ENCODE measurements at places on chromosomes 11 and 22. TPM values are rescaled to one million over a fixed set of nuclear protein-coding genes. Genes with fewer than 3 reads are reported as not detected.

Gene MAP6
- 15.8 TPM for total RNA-seq

Gene CDC42BPG
- not detected for total RNA-seq

Gene PATE4
- not detected for total RNA-seq

Gene APOL3
- 47.3 TPM for total RNA-seq

Gene PHETA2
- 41.5 TPM for total RNA-seq

Gene KCNE3
- not detected for total RNA-seq

Gene TMEM80
- 1.3 TPM for total RNA-seq

Gene SAA1
- 70.4 TPM for total RNA-seq

DNA sequence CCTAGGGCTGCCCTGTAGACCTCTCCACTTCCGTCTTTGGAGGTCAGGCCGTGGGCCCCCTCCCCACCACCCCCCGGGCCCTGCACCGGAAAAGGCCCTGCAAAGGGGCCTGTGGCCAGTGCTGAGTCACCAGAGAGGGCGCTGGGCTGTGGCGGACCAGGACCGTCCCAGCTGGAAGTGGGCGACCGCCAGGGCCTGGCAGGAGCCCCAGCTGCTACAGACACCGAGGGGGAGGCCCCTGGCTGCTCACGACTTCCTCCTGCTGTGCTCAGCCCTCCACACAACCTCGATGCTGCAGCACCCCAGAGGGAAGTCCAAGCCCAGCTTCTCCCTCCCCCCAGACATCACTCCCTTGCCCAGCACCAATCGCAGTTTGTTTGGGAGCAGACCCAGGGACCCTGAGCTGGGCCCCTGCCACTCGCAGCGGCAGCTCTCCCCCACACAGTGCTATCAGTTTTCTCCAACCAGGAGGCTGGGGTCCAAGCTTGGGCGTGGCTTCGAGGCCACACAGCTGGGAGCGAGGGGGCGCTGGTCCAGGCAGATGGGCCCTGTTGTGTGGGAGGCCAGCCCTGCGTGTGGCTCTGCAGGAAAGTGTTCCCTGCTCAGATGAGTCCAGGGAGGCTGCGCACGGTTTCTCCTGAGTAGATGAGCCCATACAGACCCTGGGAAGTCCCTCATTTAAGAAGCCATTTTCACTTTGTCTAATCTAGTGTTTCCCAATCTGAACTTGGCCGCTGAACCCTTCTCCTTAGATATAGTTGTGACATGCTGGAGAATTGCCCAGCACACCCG lies 5.6 kb upstream of the SH3BP1 start:
- H3K4me1 ChIP-seq: peaks cover 15% of the 10 kb centered on the region
- peak overlapping the region; percentile 76 for H3K27ac ChIP-seq
- H3K27me3 ChIP-seq: no peaks in the 10 kb centered on the region
- peaks cover 37% of the 10 kb centered on the region for H3K36me3 ChIP-seq
- DNase-seq: peak; percentile 50

GRCh38 chr11:76795936-76796441 lies 12.8 kb downstream of the TSKU start:
- peaks cover 14% of the 10 kb centered on the region for H3K36me3 ChIP-seq
- H3K27ac ChIP-seq: no peak overlapping the region
- no peaks in the 10 kb centered on the region for H3K27me3 ChIP-seq
- DNase-seq: peak; percentile 61
- H3K4me3 ChIP-seq: no peak overlapping the region

GRCh38 chr11:134138376-134138775 lies 69.5 kb downstream of the JAM3 start:
- H3K27ac ChIP-seq: peak overlapping the region; percentile 84
- no peak for DNase-seq
- no peak overlapping the region for H3K4me3 ChIP-seq
- H3K36me3 ChIP-seq: peaks cover 9% of the 10 kb centered on the region
- no peaks in the 10 kb centered on the region for H3K27me3 ChIP-seq

DNA sequence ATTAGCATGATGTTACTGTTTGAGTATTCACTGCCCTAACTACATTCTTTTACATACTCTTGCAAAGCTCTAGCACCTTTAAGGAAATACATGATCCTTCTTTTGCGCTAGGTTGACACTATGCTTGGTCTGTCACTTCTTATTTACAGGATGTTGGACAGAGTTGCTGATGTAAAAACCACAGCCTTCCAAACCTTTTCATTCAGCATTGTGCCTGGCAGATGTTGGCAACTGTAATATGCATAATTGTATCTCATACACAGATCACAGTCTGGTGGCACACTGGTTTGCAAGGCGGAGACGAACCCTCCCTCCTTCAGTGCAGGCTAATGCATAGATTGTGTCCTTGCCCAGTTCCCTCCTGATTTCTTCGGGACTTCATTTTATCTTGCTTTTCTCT lies 224.1 kb downstream of the SNX19 start:
- no peak overlapping the region for H3K27ac ChIP-seq
- no peak overlapping the region for H3K4me3 ChIP-seq
- no peaks in the 10 kb centered on the region for H3K36me3 ChIP-seq
- H3K4me1 ChIP-seq: peaks cover 6% of the 10 kb centered on the region

- H3K4me1 ChIP-seq: no peaks in the 10 kb centered on the region
- H3K27me3 ChIP-seq: no peaks in the 10 kb centered on the region
Measured at GRCh38 chr11:111846063-111846462, 25.3 kb downstream of the ALG9 start.

GRCh38 chr11:111069066-111069465 lies 176.5 kb upstream of the POU2AF2 start:
- H3K4me1 ChIP-seq: no peaks in the 10 kb centered on the region
- no peaks in the 10 kb centered on the region for H3K36me3 ChIP-seq

DNA sequence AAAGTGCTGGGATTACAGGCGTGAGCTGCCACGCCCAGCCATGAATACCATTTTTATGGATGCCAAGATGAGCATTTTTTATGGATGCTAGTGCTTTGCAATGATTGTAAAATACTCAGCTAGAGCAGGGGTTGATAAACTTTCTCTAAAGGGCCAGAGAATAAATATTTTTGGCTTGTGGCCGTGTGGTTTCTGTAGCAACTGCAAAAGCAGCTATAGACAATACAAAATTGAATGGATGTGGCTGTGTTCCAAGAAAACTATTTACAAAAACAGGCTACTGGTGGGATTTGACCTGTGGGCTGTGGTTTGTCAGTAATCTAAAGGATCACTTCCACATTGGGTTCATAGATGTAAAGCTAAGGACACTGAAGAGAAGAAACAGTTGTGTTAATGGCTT lies 56.0 kb downstream of the COMMD9 start:
- no peaks in the 10 kb centered on the region for H3K36me3 ChIP-seq
- H3K27ac ChIP-seq: no peak overlapping the region
- DNase-seq: no peak
- H3K4me3 ChIP-seq: no peak overlapping the region

DNA sequence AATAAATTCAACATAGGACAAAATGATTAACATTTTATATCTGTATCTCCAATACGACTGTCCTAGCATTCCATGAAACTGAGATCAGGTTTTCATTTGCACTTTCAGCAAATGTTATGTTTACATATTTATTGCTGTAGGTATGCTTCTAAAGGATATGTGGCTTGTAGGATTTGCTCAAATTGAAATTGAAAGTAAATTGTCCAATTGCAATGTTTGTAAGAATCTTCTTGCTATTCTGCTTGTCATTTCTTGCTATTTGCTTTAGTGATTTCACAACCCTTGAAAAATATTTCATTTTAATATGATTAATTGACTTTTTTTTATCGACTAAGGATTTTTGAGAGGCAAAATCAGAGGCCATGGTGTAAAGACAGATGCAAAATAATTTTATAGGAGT lies 904.2 kb upstream of the RAG2 start:
- H3K4me3 ChIP-seq: no peak overlapping the region
- H3K36me3 ChIP-seq: no peaks in the 10 kb centered on the region
- H3K27ac ChIP-seq: no peak overlapping the region
- no peaks in the 10 kb centered on the region for H3K27me3 ChIP-seq
- H3K4me1 ChIP-seq: no peaks in the 10 kb centered on the region

DNA sequence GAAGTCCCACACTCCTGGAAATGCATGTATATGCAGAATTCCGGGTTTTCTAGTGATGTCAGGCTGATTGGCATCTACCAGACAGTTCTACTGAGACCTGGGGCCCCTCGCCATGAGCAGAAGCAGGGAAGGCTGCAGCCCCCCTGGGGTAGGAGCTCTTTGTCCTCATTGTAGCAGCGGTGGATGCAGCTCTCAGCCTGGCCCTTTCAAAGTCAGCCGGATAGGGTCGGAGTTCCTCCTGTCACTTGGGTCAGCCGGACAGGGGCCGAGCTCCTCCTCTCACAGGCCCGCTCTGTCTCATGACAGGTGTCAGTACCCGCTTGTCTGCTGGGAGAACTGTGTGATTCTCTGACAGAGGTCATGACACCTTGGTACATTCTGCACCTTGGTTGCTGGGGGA lies 30.0 kb downstream of the MRGPRD start:
- no peaks in the 10 kb centered on the region for H3K27me3 ChIP-seq
- H3K27ac ChIP-seq: no peak overlapping the region
- DNase-seq: no peak
- H3K4me3 ChIP-seq: no peak overlapping the region

- H3K27ac ChIP-seq: no peak overlapping the region
- no peaks in the 10 kb centered on the region for H3K4me1 ChIP-seq
- DNase-seq: no peak
- H3K4me3 ChIP-seq: no peak overlapping the region
Measured at GRCh38 chr11:72333661-72334060, 89.7 kb upstream of the PHOX2A start.

DNA sequence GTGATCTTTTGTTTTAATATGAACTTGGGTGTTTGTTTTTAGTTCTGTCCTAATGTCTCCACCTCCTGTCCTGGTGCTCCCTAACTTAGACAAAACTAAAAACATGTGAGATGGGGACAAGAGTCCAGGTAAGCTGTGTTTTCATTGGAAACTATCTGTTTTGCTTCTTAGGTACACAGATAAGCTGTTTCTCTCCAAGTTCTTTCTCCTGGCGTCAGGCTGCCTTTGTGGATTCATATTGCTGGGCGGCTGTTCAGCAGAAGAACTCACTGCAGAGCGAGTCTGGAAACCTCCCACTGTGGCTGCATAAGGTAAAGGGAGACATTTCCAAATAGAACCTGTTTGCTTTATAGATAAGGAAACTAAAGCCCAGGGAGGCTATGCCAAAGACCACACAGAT lies 24.7 kb downstream of the PANX1 start:
- peak overlapping the region; percentile 60 for H3K27ac ChIP-seq
- DNase-seq: no peak
- H3K4me1 ChIP-seq: peaks cover 22% of the 10 kb centered on the region

GRCh38 chr11:6351782-6352382 lies 31.6 kb upstream of the CAVIN3 start:
- H3K36me3 ChIP-seq: no peaks in the 10 kb centered on the region
- no peak overlapping the region for H3K4me3 ChIP-seq
- no peaks in the 10 kb centered on the region for H3K27me3 ChIP-seq
- DNase-seq: no peak

GRCh38 chr11:40294349-40294735 lies 1165.1 kb downstream of the LRRC4C start:
- H3K27ac ChIP-seq: no peak overlapping the region
- DNase-seq: no peak
- peak overlapping the region; percentile 74 for H3K4me3 ChIP-seq

GRCh38 chr11:99960536-99960935 lies 726.6 kb upstream of the ARHGAP42 start:
- no peaks in the 10 kb centered on the region for H3K4me1 ChIP-seq
- no peak for DNase-seq
- no peaks in the 10 kb centered on the region for H3K36me3 ChIP-seq
- H3K27me3 ChIP-seq: no peaks in the 10 kb centered on the region
- H3K4me3 ChIP-seq: no peak overlapping the region

- no peaks in the 10 kb centered on the region for H3K36me3 ChIP-seq
- no peak overlapping the region for H3K4me3 ChIP-seq
- H3K4me1 ChIP-seq: no peaks in the 10 kb centered on the region
- H3K27me3 ChIP-seq: no peaks in the 10 kb centered on the region
- no peak overlapping the region for H3K27ac ChIP-seq
Measured at GRCh38 chr11:59259047-59259446, 46.3 kb upstream of the MPEG1 start.

DNA sequence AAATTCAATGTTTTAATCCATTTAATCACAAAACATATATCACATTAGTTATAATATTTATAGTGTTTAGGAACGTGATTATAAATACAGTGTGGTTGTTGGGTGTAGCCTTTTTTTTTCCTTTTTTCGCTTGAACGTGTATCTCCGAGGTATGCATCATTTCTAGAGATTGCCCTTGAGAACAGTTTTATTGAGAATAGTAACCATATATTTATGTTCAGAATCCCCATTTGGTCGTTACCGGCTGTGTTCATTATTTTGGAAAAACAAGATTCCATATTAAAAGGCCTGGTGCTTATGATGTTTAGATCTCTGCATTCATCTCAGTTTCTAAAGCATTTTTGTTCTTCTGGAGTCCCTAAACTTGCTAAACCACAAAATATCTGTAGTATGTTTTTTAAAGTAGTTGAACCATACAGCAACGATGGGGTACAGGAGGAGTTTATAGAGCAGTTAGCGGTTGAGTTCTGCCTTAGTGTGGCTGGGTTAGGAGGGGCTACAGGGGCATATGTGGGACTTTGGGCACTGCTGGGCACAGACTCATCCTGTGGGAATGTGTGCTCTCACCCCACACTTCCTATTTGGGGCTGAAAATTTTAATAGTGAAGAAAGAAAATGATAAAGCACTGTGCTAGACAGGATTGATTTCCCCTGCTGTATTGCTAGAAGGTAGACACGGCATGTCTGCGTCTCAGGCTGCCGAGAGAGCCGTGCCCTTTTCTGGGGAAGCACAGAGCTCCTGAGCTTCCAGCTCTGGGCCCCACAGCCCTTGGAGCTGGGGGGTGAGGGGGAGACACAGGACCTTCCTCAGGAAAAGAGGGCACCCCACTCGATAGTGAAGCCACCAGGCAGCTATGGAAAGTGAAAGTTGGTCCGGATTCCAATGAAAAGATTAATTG lies 81.5 kb upstream of the PPARA start:
- peak; percentile 63 for DNase-seq
- peak overlapping the region; percentile 87 for H3K4me3 ChIP-seq
- H3K36me3 ChIP-seq: no peaks in the 10 kb centered on the region
- H3K27me3 ChIP-seq: no peaks in the 10 kb centered on the region
- H3K27ac ChIP-seq: peak overlapping the region; percentile 99
- peaks cover 36% of the 10 kb centered on the region for H3K4me1 ChIP-seq

DNA sequence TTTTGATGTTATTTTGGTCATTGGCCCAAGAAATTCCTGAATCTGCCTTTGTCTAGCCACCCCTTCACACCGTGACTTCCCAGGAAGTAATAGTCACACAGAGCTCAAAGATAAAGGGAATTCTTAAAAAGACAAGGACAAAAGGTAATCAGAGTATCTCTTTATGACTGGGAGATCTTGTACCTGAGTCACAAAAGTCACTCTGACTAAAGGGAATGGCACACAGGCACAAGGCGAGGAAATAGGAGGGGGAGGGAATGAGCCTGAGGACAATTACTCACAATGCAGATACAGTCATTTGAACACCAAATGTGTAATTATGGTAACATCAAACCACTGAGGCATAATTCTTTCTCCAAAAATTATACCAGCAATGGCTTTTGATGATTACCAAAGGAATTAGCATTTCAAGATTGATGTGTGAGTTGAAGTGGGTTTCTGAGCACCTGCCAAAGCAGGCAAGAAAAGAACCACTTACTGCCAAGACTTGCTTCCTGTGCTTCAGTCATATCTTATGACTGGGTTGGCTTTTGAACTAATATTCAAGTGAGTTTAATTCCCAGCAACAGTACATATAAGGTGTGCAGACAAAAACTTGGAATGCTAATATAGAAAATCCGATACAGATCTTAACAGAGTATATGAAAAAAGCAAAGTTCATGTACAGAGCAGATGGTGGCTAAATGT lies 856.4 kb downstream of the LRRC4C start:
- no peaks in the 10 kb centered on the region for H3K36me3 ChIP-seq
- no peak for DNase-seq
- no peaks in the 10 kb centered on the region for H3K27me3 ChIP-seq
- H3K27ac ChIP-seq: no peak overlapping the region
- H3K4me1 ChIP-seq: no peaks in the 10 kb centered on the region

- no peaks in the 10 kb centered on the region for H3K36me3 ChIP-seq
- no peak for DNase-seq
- no peak overlapping the region for H3K27ac ChIP-seq
- H3K4me3 ChIP-seq: no peak overlapping the region
- H3K27me3 ChIP-seq: no peaks in the 10 kb centered on the region
Measured at GRCh38 chr11:123543797-123544196, 110.6 kb downstream of the SCN3B start.
